ENCODE measurements at places on chromosomes 11 and 22.

- no peak for DNase-seq
Measured at GRCh38 chr11:119099711-119100110, 1.9 kb downstream of the DPAGT1 start.

DNA sequence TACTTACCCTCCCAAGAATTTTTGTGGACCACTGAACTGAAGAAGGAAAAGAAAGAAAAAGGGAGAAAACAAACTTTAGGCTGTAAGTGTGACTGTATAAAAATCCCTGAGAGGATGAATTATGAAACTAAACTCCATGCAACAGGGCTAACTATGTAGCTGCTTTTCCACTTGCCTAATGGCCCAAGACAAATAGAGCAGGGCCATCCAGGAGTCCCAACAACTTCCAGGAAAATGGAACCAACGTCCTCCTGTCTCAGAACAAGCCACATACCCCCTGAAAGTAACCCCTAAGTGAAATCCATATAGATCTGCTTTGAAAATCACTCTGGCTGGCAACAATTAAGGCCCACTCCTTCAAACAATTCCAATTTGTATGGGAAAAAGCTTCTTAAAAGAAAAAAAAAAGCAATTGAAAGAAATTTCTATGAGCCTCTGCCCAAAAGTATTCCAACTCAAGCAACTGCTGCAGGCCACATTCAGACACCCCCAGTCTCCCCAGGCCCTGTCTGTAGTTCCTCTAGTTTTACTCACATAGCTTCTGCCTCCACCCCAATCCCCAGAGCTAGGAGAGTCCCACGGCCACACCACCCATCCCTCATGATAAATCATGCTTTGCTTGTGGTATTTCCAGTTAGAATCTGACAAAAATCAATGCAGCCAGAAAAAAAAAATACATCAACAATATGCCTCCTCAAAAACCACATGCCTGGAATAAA, 12.7 kb downstream of the RBFOX2 start:
- no peak for DNase-seq

GRCh38 chr22:39177456-39177775, 24.9 kb upstream of the CBX7 start:
- DNase-seq: no peak

DNA sequence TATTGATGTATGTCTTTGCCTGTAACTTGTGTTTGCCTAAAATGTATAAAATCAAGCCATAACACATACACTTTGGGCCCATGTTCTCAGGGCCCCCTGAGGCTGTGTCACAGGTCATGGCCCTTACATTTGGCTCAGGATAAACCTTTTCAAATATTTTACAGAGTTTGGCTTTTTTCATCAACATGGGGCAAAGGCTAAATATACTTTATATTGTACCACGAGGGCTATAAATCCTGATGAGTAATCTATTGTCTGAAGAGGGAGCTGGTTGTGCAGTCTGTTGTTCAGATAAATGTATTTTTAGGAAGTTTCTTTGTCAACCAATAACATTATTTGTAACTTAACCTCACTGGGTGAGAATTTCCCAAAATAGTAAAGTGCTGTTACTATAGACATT, 404.6 kb upstream of the DDI1 start:
- no peak for DNase-seq

DNA sequence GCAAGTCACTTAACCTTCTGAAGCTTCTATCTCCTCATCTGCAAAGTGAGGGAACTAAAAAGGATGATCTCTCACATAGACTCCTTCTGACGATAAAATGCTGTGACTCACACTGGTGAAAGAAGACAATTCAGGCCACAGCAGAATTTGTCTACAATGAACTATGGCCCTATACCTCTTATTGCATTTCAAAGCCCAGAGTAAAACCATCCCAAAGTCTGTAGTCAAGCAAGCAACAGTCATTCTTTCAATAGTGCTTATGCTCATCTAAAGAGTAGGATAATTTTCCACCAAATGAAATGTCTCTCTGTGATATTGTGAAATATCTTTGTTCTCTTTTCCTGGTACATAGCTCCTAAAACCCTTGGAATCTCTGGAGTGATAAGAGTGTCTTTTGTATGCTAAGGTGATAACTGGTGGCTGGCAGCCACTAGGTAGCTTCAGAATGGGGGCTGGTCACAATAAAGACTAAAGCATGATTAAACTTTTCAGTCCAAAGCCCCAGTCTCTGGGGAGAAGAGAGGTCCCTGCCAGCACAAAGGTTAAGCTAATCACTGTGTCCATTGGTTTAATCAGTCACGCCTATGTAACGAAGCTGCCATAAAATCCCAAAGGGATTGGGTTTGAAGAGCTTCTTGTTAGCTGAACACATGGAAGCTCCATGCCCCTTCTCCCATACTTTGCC, 30.8 kb downstream of the SYTL2 start:
- no peak for DNase-seq
